ENCODE measurements at places on chromosomes 5 and 9. TPM values are rescaled to one million over a fixed set of nuclear protein-coding genes. Genes with fewer than 3 reads are reported as not detected.

ZNF454 gene
- not detected for total RNA-seq

BTNL9 gene
- not detected for total RNA-seq

PRR16 gene
- not detected for total RNA-seq

PCDHAC1 gene
- total RNA-seq = not detected

LHX3 gene
- not detected for total RNA-seq

ECSCR gene
- total RNA-seq = not detected

LRRC19 gene
- not detected for total RNA-seq

DNA sequence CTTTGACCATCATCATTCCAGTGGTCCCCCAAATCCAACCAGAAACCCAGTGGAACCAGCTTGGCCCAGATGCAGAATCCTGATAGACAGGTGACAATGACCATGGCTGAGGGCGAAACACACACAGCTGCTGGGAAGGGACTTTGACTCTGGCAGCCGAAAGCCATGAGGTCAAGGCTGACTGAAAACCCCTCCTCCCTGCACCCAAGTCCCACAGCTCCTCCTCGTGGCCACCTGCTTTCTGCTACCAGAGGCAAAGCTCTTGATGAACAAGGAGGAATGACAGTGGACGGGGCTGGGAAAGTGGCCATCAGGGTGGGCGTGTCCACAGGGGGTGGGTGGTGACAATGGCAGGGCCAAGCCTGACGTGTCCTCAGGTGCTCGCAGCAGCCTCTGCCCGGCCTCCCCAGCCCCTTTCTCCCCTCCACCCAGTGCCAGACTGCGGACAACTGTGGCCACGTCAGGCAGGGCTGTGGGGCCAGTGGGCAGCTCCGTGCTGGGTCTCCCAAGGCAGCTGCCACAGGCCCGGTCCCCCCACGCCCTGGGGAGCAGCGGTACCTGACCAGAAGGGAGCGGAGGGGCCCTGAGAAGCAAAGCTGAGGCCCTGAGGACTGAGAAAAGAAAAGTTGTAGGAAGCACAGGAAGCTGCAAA lies 30.8 kb upstream of the SARDH start:
- H3K27ac ChIP-seq = no peak overlapping the region
- H3K4me3 ChIP-seq = no peak overlapping the region
- DNase-seq = peak; percentile 25
- H3K36me3 ChIP-seq = peaks cover 16% of the 10 kb centered on the region

- peaks cover 42% of the 10 kb centered on the region for H3K4me1 ChIP-seq
- no peak overlapping the region for H3K27ac ChIP-seq
- no peaks in the 10 kb centered on the region for H3K27me3 ChIP-seq
- H3K4me3 ChIP-seq = no peak overlapping the region
- peaks cover 21% of the 10 kb centered on the region for H3K36me3 ChIP-seq
- no peak for DNase-seq
These were observed 87.9 kb downstream of the CEMIP2 start for GRCh38 chr9:71680189-71680980.

DNA sequence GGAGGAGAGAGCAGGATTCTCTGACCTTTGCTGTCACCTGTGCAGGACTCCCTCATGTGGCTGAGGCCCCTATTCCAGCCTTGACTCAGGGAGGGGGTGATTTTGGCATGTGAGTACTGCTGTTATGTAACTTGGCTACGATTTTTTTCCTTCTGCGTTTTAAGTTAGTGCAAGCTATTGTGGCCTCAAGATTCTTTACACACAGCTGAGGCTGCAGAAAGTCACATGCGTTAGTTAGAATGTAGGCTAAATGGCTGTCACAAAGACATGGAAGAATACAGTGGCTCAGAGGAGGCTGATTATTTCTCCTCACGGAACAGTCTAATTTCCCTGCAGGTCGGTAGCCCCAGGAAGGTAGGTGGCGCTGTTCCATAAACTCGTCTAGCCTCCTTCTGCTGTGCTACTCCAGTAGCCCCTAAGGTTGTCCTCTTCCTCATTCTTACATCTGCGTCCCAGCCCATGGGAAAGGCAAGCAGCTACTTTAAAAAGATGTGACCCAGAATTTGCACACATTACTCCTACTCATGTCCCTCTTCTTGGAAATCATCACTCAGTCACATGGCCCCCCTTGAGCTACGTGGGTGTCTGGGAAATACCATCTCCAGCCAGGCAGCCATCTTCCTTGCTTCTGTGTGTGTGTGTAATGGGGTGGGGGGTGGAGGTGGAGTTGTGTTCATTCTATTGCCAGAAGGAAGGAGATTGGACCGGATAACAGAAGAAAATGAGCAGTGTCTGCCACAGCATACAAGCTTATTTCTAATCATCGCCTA lies 486.6 kb downstream of the CCDC171 start:
- peaks cover 7% of the 10 kb centered on the region for H3K4me1 ChIP-seq
- peak; percentile 35 for DNase-seq
- no peak overlapping the region for H3K4me3 ChIP-seq

DNA sequence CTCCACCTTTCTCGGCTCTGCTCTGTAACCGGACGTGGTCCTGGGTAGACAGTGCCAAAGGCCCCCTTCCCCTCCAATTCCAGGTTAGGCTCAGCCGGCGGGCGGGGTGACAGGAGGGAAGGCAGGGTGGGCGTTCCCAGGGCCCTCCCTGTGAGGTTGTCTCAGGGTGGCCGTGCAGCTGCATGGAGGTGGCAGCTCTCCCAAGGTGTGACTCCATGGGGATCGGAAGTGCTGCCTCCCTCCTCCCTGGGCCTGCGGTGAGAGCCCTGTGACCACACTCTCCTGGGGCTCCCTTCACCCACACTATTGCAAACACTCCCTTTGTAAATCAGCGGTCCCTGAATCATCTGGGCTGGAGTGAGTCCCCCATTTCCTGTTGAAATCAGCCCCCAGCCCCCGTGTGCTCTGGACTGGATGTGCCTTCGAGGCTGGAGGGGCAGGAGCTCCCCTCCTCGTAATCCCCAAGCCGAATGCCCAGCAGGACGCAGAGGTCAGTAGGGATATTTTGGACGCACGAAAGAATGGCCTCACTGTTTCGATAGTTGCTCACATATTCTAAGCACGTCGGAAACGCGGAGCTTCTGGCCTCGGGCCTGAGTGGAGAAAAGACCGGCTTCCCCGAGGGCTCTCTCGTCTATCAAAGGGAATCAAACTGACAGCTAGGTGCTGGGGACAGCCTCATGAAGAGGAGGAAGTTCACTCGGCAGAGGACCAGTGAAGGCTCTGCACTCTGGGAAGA lies 107.6 kb upstream of the COL5A1 start:
- no peak for DNase-seq
- H3K4me1 ChIP-seq = no peaks in the 10 kb centered on the region
- no peak overlapping the region for H3K4me3 ChIP-seq
- no peaks in the 10 kb centered on the region for H3K27me3 ChIP-seq
- peaks cover 2% of the 10 kb centered on the region for H3K36me3 ChIP-seq

DNA sequence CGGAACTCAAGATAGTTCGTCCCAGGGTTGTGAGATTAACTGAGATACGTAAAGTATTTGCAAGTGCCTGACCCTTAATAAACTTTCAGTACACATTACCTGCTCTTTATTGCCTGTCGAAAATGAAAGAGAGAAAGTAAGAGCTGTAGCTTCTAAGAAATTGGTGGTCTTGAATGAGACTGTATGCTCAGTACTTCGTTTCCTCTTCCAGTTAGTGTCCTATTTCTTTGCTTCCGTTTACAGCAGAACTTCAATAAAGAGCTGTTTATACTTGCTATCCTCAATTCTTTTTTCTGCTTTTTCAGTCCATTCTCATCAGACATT lies 534 bp downstream of the SRFBP1 start:
- peak overlapping the region; percentile 99 for H3K27ac ChIP-seq
- no peak for DNase-seq
- peak overlapping the region; percentile 97 for H3K4me3 ChIP-seq
- H3K4me1 ChIP-seq = peaks cover 41% of the 10 kb centered on the region
- peaks cover 9% of the 10 kb centered on the region for H3K27me3 ChIP-seq

- H3K4me1 ChIP-seq = no peaks in the 10 kb centered on the region
- no peaks in the 10 kb centered on the region for H3K36me3 ChIP-seq
- no peak overlapping the region for H3K4me3 ChIP-seq
These were observed 331.9 kb upstream of the CCNG1 start for GRCh38 chr5:163105456-163105855.

- H3K36me3 ChIP-seq = no peaks in the 10 kb centered on the region
- H3K27ac ChIP-seq = no peak overlapping the region
- DNase-seq = no peak
- peaks cover 3% of the 10 kb centered on the region for H3K4me1 ChIP-seq
- H3K4me3 ChIP-seq = no peak overlapping the region
- peaks cover 7% of the 10 kb centered on the region for H3K27me3 ChIP-seq
These were observed 7.4 kb upstream of the DAP start for GRCh38 chr5:10768328-10768899.

GRCh38 chr9:134698587-134699342 lies 57.2 kb downstream of the COL5A1 start:
- no peaks in the 10 kb centered on the region for H3K27me3 ChIP-seq
- no peaks in the 10 kb centered on the region for H3K4me1 ChIP-seq
- H3K27ac ChIP-seq = no peak overlapping the region
- H3K4me3 ChIP-seq = no peak overlapping the region
- H3K36me3 ChIP-seq = no peaks in the 10 kb centered on the region

- no peak for DNase-seq
- H3K27me3 ChIP-seq = no peaks in the 10 kb centered on the region
- H3K4me1 ChIP-seq = no peaks in the 10 kb centered on the region
- H3K4me3 ChIP-seq = no peak overlapping the region
- H3K36me3 ChIP-seq = no peaks in the 10 kb centered on the region
These were observed 17.6 kb downstream of the SLCO6A1 start for GRCh38 chr5:102481054-102481715.

Measured in activated CD8-positive, alpha-beta T cell treated with anti-CD3 and anti-CD28 coated beads for 36 hours (primary cell).